ENCODE measurements at places on chromosomes 13 and 19.

DNA sequence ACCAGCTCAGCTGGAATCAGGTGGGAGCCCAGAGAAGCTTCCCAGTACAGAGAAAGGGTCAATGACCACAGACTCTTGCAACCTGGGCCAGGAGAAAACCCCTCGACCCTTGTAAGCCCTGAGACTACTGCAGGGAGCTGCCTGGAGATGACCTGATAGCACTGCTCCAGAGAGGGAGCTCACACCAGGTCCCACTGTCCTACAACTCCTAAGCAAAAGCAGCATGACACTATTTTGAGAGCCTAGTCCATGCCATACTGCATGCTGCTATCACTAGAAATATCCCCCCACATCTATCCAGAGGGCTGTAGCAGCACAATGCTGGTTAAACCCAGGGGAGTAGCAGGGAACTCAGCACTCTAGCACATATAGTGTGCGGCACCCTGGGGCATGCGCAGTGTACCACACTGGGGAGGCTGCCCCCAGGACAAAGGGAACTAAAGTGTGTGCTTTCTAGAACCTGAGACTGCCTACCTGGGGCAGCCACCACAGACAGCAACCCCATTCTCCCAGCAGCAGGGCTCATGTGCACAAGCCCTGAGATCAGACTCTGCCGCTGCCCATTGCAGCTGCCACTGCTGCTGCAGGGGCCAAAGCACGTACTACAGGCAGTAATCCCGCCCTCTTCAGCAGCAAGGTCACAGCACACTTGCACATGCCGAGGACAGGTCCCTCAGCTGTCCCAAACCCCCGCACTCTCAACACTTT, 27.1 kb upstream of the N4BP2L1 start:
- DNase-seq: no peak

- DNase-seq: no peak
Observed at GRCh38 chr13:80362481-80362880, 21.6 kb upstream of the SPRY2 start.

- DNase-seq: no peak
Observed at GRCh38 chr19:45934551-45935230, 20.1 kb upstream of the NANOS2 start.

GRCh38 chr13:29721766-29722165, 126.3 kb upstream of the SLC7A1 start:
- no peak for DNase-seq

DNA sequence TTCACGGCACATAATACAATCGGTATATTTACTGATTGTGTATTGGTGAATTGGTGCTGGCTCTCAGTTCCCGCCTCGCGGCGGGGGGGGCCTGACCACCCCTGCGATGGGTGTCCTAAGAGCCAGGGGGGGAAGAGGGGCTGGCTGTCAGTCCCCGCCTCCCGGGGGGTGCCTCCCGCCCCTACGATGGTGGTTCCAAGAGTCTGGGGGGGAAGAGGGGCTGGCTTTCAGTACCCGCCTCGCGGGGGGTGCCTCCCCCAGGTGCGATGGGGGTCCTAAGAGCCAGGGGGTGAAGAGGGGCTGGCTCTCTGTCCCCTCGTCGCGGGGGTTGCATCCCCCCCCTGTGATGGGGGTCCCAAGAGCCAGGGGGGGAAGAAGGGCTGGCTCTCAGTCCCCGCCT, 2321.8 kb upstream of the PCDH20 start:
- DNase-seq: no peak

DNA sequence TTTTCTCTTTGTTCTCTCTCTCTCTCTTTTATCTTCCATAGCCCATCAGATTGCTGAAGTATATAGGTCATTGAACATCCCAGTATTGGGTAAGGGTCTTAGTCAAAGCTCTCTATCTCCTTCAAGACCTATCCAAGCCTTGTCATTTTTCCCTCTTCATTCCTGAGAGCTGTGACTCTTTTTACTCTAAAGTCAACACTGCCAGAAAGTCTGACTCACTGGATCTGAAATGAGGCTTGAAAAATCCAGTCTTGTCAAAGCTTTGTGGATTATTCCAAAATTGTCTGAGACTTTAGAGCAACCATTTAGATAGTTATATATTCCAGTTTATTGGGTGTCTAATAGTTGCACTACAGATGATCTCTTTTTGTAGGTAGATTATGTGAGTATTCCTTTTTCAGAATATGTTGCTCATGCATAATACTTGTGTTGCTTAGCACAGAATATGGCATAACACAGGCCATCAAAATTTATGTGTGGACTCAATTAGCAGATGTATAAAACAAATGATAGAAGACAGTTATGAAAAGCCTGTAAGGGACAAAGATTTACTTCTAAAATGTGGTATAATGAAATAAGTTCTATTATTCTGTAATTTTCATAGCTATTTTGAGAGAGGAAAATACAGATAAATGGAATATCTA, 389.3 kb upstream of the PCDH9 start:
- no peak for DNase-seq

DNA sequence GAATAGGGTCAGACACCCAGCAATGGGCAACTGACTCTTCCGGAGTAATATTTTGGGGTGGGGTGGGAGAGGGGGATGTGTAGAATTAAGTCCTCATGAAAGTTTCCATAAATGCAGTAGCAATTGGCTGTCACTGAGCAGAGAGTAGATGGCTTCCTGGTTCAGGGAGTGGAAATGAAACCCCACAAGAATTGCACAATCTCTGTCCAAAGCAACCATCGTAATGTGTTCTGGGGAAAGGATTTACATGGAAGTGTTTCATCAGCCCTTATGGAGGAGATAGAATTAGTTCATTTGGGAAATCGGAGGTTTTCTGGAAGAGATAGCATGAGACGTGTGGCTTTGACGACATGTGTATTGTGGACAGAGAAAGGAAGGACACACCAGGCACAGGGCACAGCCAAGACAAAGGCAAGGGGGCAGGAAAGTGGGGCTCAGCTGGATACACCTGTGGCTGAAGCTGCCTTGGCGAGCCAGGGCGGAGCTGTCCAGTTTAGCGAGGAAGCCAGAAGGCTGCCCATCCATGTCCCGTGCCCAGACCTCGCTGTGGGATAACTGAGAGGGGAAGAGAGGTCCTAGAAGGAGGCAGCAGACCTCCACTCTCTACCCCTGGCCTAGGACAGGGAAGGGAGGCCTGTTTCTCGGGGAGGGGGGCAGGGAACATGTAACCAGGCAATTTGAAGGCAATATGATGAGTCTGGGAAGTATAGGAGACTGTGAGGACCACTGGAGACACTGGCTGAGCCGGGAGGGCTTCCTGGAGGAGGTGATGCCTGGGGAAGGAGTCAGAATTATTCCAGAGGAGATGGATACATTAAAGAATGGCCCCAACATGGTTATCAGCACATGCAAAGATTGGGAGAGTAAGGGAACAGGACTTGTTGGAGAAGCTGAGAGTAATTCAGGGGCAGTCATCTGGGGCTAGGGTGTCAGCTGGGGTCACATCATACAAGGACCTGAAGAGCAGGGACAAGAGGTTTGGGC, 2.6 kb upstream of the CLEC4G start:
- no peak for DNase-seq

DNA sequence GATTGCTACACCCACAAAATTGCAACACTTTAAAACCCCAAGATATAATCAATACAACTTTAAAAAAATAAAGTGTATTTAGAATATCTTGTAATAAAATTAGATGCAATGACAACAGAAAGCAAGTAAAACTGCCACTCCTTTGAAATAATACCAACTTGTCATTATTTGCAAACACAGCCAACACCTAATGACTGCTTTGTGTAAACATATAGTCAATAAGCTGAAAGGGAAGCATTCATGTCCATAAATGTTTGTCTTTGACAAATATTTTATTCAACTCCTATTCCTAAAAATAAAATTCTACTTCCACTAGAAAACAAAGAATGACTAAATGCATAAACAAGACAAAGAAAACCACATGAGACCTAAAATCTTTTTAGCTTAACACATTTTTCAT, 6.6 kb downstream of the SMAD9 start:
- DNase-seq: no peak

GRCh38 chr13:106573284-106573846, 5.4 kb upstream of the ARGLU1 start:
- no peak for DNase-seq

GRCh38 chr13:70098669-70099068, 9.0 kb upstream of the ATXN8OS start:
- DNase-seq: no peak

DNA sequence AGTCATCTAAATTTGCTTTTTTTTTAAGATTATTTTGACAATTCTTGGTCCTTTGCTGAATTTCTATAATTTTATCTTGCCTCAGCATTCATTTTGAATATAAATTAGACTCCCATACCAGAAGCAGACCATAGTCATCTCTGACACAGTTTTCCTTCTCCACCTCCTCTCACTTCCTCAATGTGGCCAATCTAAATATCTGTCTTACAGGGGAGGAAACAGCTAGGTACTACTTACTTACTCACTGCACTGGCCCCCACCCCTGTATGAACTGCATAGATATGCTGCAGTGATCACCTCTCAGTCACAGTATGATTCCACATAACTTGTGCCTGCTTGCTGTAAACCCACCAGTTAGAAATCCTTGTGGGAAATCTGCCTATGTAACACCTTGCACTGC, 665.6 kb downstream of the FGF9 start:
- DNase-seq: no peak

GRCh38 chr13:35500144-35500543, 23.7 kb upstream of the MAB21L1 start:
- no peak for DNase-seq

DNA sequence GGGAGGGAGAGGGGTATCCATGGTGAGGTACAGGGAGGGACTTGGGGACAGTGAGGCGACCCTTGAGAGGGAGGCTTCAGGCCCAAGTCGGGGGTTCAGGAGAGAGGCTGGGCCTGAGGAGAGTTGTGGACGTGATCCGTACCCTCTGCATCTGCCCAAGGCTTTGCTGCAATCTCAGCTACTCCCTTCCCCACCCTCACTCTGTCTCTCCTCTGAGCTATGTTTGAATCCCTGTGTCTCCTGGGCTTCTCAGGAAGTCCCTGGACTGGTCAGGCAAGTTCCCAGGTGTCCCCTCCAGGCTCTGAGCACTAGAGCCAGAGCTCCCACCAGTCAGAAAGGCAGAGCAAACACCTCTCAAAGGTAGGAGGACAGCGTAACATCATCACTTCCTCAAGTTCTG, 1.8 kb downstream of the LIN37 start:
- DNase-seq: no peak

GRCh38 chr13:74162135-74162534, 27.9 kb upstream of the KLF12 start:
- DNase-seq: no peak

DNA sequence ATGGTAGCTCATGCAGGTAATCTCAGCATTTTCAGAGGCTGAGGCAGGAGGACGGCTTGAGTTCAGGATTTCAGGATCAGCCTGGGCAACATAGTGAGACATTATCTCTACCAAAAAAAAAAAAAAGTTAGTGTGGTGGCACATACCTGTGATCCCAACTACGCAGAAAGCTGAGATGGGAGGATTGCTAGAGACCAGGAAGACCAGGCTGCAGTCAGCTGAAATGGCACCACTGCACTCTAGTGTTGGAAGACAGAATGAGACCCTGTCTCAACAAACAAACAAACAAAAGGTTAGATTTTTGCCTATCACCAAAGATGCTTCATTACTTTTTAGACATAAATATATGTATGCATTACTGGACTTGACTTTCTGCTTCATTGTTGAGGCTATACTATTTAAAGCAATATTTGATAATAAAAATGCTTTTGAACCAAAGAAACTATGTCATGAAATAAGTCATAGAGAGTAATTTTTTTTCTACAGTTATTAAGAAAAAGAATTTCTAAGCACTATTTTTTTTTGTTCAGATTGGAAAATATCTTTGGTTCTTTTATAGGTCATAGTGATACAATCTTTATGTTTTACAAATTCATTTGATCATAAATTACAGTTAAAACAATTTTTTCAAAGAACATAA, 1180.1 kb upstream of the ATXN8OS start:
- no peak for DNase-seq

DNA sequence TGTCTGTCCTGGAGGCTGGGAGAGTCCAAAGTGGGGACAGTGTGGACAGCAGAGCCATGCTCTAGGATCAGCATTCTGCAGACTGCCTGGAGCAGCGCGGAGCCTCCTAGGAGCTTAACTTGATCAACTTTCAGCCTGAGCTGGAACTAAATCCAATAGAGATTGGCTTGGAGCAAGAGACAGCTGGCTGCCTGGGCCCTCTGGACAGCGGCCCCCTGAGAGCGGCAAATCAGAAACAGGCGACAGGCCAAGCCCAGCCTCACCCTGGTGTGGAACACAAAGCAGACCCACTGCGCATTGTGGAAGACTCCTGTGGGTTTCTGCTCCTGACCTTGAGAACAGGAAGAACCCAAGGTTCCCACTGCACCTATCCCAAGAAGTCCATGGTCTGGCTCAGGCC, 462.2 kb downstream of the TSHZ3 start:
- no peak for DNase-seq

DNA sequence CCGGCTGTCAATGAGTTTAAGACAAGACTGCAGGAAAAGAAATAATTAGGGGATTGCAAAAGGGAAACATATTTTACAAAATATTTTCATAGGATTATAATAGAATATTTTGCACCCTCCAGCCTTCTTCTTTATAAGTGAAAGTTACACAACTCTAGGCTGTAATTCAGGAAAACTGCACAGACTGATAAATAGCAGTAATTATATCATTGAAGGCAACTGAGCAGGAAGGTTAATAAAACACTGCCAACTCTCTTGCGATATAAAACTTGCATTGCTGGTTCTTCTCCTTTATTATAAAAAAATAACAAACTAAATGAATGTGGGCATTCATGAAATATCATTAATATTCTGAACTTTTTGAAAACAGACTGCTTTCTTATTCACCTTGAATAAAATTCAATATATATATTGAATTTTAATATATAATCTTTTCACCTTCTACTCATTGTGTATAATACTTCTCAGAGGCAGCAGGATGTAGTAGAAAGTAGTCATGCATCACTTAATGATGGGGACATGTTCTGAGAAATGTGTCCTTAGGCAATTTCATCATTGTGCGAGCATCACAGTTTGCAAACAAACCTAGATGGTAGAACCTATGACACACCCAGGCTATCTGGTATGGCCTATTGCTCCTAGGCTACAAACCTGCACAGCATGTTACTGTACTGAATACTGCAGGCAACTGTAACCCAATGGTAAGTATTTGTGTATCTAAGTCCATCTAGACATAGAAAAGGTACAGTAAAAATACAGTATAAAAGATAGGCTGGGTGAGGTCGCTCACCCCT, 24.9 kb upstream of the STARD13 start:
- DNase-seq: no peak

All from activated CD8-positive, alpha-beta memory T cell treated with anti-CD3 and anti-CD28 coated beads for 4 hours (primary cell).